ENCODE measurements at places on chromosomes 4 and X. TPM values are rescaled to one million over a fixed set of nuclear protein-coding genes. Genes with fewer than 3 reads are reported as not detected.

Gene SLC49A3
- total RNA-seq: 0.19 TPM

Gene IL2
- total RNA-seq: 164 TPM

Gene RTL9
- total RNA-seq: 0.05 TPM

Gene COX7B
- total RNA-seq: 295 TPM

Gene ZDHHC9
- 11.0 TPM for total RNA-seq

Gene MTTP
- not detected for total RNA-seq

Gene SSX4
- total RNA-seq: not detected

Gene DUX4
- not detected for total RNA-seq

GRCh38 chr4:83932750-83933391, 397.0 kb downstream of the GPAT3 start:
- DNase-seq: no peak

DNA sequence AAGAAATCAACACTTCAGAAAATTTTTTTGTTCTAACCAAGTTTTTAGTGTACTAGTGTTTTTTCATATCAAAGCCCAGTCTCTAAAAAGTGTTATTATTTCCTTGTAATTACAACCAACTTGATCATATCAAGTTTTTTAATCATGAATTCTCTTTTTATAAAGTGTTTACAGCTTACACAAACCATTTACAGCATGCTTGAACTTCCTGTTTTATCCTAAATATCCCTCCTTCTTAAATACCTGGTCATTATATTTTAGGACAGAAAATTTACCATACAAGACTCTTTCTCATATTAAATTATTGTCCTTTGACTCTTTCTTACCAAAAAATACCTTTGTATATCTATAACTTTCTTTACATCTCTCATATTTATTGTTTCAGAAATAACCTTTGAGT, 89.4 kb upstream of the NPY2R start:
- DNase-seq: no peak

- no peak for DNase-seq
Observed at GRCh38 chr4:171650543-171650942, 162.7 kb upstream of the GALNTL6 start.

DNA sequence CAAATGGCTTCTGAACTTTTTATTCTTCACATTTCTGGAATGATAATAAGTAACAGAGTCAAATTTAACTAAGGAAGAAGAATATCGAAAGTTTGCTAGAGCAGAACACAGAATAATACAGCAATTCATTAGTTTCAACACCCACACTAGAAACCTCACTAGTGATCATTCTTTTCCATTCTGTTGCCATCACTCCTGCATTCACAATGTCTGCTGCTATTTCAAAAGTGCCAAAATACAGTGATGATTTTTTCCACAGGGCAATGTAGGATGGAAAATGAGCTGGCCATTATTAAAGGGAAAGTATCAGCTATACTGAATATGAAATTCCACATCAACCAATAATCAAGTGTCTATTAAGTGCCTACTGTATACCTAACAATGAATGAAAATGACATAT, 186.7 kb downstream of the USP46 start:
- DNase-seq: no peak

DNA sequence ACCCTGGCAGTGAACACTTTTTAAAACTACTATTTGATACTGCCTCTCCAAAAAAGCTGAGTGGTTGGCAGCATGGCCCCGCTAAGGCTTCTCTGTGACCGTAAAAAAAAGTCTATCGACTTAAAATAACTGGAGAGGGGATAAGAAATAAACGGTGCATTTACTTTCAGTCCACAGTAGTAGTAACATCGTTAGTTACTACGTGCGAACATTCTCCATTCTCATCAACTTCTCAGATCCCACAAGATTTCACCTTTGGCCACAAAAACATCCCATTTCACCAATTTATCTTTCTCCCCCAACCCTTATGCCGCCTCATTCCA, 524 bp upstream of the EXOSC9 start:
- DNase-seq: no peak

- DNase-seq: no peak
Observed at GRCh38 chrX:65035446-65035770, 59.2 kb upstream of the ZC4H2 start.

GRCh38 chr4:123555233-123555806, 158.7 kb downstream of the SPRY1 start:
- DNase-seq: no peak

DNA sequence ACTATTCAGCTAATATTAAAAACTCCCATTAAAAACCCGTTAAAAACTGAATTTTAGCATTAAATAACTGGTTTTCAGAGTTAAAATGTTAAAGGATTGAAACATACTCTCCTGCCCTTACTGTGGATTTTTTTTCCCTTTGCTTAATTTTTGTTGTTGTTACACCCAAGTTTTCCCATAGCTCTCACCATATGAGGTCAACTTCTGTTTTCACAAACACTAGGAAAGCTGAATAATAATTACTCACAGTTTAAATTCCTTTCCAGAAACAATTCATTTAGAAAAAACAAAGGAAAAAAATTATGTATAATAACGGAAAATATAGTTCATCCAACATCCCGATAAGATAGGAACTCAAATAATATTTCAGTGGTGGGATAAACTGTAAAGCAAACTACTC, 129.0 kb downstream of the PPP3CA start:
- DNase-seq: no peak

GRCh38 chrX:68947882-68948605, 119.2 kb downstream of the EFNB1 start:
- no peak for DNase-seq

GRCh38 chr4:168920441-168921065, 89.5 kb downstream of the CBR4 start:
- no peak for DNase-seq

GRCh38 chr4:89420507-89420906, 112.9 kb upstream of the GPRIN3 start:
- DNase-seq: no peak

Measured in activated CD4-positive, alpha-beta memory T cell treated with anti-CD3 and anti-CD28 coated beads for 36 hours (primary cell).